Activated naive CD8-positive, alpha-beta T cell treated with anti-CD3 and anti-CD28 coated beads, Interleukin-2, amount 50 U/mL, for 24 hours (primary cell): ENCODE measurements at places on chromosomes 13 and 19.

GRCh38 chr19:10828981-10829821, 6.8 kb downstream of the TMED1 start:
- DNase-seq = no peak

DNA sequence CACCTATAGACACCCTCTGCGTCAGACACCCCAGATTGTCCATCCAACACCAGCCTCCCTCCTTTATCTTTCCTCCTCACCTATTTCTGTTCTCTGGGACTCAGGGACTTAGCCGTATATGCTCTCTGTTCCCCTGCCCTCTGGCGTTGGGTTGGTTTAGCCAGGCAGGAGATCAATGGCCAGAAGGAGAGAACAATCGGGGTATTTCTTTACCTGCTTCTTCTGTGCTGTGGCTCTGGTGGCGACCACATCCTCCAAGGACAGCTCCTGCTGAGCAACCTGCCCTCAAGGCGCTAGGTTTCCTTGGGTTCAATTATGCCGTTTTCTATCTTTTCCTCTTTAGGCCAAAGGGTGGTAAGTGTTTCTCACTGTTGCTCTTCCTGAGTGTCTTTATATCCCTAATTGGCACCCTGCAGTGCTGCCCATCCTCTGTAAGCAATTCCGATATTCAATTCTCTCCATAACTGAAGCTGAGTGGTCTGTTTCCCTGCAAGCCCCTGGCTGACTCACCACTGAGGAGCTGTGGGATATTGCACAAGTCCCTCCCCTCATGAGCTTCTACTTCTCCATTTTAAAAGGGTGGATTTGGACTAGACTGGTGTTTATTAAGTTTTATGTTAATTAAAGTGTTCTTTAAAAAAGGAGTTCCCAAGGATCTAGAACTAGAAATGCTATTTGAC, 63.7 kb upstream of the TMTC4 start:
- DNase-seq = no peak

GRCh38 chr19:32219881-32220472, 125.4 kb upstream of the ZNF507 start:
- DNase-seq = no peak

GRCh38 chr13:104297075-104297474, 1230.9 kb upstream of the SLC10A2 start:
- DNase-seq = no peak

DNA sequence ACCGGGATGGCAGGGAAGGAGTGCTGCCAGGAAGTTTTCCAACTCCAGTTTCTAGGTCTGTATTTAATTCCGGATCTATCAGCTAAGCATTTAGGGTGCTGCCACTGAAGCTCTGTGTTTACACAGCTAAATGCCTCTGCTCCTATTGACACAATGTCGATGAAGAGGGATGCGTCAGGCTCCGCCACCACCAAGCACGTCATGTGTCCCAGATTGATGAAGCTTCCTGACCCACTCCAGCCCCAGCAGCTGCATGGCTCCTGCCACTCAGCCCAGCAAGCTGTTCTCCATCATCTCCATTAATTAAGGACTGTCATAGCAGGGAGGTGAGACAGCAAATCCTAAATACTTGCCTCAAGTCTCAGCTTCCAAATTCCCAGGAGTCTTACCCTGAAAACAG, 435.2 kb upstream of the ZNF507 start:
- DNase-seq = no peak

DNA sequence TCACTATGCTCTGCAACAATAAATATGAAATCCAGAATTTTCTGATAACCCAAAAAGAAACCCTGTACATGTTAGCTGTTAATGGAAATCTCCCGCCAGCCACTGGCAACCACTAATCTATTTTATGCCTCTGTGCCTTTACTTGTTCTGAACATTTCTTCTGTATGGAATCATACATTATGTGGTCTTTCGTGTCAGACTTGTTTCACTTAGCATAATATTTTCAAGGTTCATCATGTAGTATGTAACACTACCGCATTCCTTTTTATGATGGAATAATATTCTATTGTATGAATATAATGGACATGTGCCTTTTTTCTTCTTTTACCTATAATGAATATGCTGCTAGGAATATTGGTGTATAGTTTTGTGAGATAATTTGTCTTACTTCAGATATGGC, 1123.3 kb downstream of the EFNB2 start:
- DNase-seq = no peak

- DNase-seq = no peak
Measured at GRCh38 chr13:50762969-50763567, 80.4 kb downstream of the DLEU7 start.

GRCh38 chr13:23922005-23922932, 25.0 kb upstream of the C1QTNF9B start:
- no peak for DNase-seq

- no peak for DNase-seq
Measured at GRCh38 chr13:91482427-91482826, 84.0 kb downstream of the GPC5 start.

DNA sequence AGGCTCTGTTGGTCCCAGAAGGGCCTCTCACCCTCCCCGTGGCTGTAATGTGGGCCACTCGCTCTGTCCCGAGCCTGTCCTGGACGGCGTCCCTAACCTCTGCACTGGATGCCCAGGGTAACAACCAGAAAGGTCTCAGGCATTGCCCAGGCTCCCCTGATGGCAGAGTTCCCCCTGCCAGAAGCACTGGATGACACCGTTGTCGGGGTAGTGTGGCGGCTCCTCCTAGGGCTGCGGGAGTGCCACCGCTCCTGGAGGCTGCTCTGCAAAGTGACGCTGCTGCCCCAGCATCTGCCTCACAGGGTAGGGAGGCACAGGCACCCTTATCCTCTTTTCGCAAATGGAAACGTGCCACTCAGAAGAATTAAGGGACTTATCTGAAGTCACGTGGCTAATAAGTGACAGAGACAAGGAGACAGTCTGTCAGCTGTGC, 32.0 kb downstream of the MPHOSPH8 start:
- no peak for DNase-seq

GRCh38 chr13:94674609-94675348, 37.6 kb downstream of the SOX21 start:
- DNase-seq = peak; percentile 69

- DNase-seq = no peak
Measured at GRCh38 chr13:37716420-37717195, 118.0 kb upstream of the POSTN start.

- peak; percentile 37 for DNase-seq
Measured at GRCh38 chr19:35736913-35737886, 5.1 kb downstream of the IGFLR1 start.

GRCh38 chr13:65343898-65344663, 1886.1 kb downstream of the PCDH9 start:
- DNase-seq = no peak

DNA sequence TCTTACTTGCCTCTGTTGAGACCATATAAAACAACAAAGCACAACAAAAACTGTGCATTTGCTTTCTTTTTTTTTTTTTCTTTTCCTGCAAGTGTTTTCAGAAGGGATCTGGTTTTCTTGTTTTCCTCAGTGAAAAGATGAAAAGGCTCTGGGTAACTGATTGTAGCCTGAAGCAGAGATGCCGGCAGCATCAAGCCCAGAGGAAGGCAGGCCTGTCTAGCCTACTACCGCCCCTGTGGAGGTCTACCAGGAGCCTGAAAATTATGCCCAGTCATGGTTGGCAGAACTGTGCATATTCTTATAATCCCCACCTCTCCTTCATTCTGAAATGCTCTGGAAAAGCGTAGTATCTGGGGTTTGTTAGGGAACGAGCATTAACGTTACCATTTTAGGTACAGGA, 32.6 kb upstream of the MEDAG start:
- no peak for DNase-seq

- no peak for DNase-seq
Measured at GRCh38 chr13:67071918-67072598, 158.1 kb downstream of the PCDH9 start.

GRCh38 chr13:41543664-41544300, 86.4 kb downstream of the RGCC start:
- no peak for DNase-seq

DNA sequence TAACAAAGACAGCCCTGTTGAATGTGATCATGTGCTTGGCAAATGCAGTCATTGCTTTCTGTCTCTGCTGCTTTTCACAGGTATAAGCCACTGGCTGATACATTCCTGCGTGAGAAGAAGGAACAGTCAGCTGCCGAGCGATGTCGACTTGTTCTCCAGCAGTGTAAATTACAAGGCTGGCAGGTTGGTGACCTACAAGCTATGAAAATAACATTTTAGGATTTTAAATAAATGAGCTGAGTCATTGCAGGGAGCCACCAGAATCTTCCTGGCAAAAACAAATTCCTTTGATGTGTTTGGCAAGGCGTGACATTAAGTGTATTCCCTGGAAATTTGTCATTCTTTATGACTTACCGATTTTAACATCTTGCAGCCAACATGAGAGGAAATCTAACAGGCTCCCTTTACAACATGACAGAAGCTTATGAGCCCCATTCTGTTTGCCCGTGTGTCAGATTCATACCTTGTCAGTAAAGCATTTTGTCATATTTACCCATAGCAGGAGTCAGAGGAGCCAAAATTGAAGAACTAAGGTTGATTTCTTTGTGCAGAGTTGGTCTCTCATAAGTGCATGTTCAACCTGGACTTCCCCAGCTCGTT, 471.4 kb downstream of the MYO16 start:
- DNase-seq = no peak

GRCh38 chr13:111184458-111185401, 69.6 kb downstream of the ARHGEF7 start:
- DNase-seq = peak; percentile 49

DNA sequence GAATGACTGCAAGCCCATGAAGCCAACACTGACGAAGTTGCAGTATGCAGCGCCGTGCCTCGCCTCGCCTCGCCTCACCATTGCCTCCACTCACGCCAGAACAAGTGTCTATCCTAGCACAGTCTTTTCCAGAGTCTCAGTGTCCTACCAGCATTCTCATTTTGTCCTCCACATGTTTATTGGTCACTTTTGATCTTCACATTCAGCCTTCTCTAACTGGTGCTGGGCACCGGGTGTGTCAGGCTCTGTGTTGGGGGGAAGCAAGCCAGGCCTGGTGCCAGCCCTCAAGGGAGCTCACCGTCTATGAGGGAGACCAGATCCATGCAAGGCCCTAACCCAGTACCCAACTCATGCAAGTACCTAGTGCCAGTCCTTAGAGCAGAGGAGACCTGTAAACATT, 69.7 kb upstream of the GPR183 start:
- DNase-seq = peak; percentile 2
